ENCODE measurements at places on chromosomes 13 and 19. TPM values are rescaled to one million over a fixed set of nuclear protein-coding genes. Genes with fewer than 3 reads are reported as not detected.
A peak's percentile ranks its signal among the peaks of the same experiment; 100 is the strongest.

GRCh38 chr19:42295831-42296525 is 6.0 kb upstream of the PRR19 start:
- DNase-seq: peak; percentile 97

DNA sequence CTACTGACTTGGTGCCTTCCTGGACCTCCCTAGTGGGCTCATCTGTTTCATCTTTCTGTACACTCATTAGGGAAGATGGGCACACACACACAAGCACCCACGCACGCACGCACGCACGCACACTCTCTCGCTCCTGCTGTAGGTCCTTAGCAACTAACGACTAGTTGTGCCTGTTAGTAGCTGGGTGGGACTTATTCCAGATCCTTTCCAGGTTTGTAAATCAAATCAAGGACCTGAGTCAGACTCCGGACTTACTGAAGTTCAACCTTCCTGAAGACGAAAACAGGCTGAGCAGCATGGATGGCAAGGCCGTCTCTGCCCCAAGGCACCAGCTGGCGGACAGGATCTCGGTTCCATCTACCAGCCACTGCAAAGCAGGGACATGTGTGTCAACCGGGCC is 76.2 kb downstream of the SLC15A1 start:
- DNase-seq: no peak

DNA sequence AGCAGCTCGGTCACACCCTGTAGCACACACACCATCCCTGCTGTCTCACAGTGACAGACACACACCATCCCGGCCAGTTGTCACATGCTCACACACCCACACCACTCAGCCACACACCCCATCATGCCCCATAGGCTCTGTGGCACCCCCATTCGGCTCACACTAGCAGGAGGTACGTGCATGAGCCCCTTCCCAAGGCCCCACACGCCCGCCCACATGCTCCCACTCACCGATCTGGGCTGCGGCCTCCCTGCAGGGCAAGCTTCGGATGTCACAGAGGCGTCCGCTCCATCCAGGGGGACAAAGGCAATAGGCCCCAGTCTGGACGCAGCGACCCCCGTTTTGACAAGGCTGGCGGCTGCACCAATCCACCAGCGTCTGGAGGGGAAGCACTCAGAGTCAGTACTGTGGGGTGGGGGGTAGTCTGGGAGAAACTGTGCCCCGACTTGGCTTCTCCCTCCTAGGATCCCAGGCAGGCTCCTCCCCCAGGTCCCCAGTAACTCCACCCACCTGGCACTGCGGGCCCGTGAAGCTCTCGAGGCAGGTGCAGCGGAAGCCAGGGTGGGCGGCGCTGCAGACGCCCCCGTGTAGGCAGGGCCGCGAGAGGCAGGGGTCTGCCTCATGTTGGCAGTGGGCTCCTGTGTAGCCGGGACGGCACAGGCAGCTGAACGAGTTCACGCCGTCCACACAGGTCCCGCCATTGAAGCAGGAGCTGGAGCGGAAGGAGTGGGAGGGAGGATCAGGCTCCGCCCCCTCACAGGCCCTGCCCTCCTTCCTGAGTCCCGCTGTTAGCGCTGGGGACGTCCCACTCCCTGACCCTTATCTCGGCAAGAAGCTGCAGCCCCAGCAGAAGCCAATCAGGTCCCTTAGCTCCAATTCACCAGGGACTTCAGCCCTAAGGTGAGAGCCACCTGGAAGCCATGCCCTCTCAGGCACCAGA is 20.1 kb downstream of the NOTCH3 start:
- DNase-seq: peak; percentile 61

- DNase-seq: no peak
These were observed 661 bp upstream of the BABAM1 start for GRCh38 chr19:17266589-17266974.

DNA sequence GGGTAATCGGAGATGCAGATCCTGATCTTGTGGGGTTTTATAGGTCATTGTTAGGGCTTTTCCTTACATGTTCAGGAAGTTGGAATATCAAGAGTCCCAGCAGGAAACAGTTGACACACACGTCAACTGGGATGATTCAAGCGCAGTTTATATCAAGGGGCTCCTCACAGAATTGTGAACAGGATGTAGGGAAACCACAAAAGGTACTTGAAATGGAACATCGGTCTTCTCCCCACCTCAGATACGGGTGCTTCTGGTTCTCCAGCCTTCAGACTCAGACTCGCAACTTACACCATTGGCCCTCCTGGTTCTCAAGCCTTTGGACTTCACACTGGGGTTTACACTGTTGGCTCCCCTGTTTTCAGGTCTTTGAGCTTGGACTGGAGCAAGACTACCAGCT is 19.5 kb downstream of the ZNF557 start:
- DNase-seq: no peak

DNA sequence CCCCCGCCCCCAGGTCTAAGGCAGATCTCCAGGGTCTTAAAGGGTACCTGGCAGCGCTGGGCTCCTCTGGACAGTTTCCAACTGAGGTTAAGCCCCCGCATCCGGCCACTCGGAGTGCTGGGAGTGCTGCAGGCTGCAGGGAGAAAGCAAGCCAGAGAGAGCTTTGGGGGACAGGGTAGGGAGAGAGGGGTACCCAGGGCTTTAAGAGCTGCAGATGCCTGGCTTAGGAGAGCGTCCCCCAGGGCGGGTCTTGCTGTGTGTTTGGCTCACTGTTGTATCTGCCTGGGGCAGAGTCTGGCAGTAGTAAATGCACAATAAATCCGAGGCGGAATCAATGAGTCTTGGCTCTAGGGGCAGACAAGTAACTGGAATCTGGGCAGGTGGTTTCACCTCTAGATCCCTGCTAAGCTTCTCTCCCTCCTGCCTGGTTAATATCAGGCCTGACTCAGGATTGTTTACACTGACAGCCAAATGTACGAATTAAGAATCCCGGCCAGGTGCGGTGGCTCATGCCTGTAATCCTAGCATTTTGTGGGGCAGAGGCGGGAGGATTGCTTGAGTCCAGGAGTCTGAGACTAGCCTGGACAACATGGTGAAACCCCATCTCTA is 798 bp upstream of the COX6B2 start:
- DNase-seq: no peak

DNA sequence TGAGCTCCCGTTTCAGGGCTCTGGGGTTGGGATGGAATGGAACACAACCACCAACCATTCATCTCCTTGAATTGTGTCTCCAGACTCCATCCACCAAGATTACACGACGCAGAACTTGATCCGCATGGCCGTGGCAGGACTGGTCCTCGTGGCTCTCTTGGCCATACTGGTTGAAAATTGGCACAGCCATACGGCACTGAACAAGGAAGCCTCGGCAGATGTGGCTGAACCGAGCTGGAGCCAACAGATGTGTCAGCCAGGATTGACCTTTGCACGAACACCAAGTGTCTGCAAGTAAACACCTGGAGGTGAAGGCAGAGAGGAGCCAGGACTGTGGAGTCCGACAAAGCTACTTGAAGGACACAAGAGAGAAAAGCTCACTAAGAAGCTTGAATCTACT is 15.5 kb downstream of the FCAR start:
- DNase-seq: peak; percentile 17

GRCh38 chr13:104011505-104012241 is 945.5 kb upstream of the SLC10A2 start:
- no peak for DNase-seq

GRCh38 chr19:1531587-1531986 is 7.7 kb downstream of the PLK5 start:
- peak; percentile 81 for DNase-seq

DNA sequence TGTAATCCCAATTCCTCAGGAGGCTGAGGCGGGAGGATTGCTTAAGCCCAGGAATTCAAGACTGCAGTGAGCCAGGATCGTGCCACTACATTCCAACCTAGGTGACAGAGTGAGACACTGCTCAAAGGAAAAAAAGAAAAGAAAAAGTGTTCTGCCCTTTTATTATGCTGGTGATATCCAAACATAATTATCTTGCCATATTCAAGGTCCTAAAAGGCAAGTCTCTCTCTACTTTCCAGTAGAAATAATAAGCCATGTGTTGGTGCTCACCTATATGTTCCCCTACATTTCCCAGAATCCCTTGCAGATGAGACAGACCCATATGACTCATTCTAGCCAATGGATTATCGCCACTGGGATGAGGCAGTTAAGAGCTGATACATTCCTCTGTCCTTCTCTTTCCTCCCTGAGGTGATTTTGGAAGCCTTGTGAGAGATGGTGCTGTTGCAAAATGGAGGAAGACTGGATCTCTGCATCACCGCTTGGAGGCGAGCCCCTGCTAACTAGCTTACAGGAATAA is 58.3 kb upstream of the MRI1 start:
- peak; percentile 52 for DNase-seq

- DNase-seq: no peak
These were observed 10.0 kb downstream of the POLR1D start for GRCh38 chr13:27631665-27632064.

- no peak for DNase-seq
These were observed 123.1 kb downstream of the ITGBL1 start for GRCh38 chr13:101575581-101575980.

- peak; percentile 88 for DNase-seq
These were observed 2.0 kb downstream of the NACC1 start for GRCh38 chr19:13120031-13120430.

- no peak for DNase-seq
These were observed 20.6 kb downstream of the UBE2L5 start for GRCh38 chr13:30442926-30443325.

DNA sequence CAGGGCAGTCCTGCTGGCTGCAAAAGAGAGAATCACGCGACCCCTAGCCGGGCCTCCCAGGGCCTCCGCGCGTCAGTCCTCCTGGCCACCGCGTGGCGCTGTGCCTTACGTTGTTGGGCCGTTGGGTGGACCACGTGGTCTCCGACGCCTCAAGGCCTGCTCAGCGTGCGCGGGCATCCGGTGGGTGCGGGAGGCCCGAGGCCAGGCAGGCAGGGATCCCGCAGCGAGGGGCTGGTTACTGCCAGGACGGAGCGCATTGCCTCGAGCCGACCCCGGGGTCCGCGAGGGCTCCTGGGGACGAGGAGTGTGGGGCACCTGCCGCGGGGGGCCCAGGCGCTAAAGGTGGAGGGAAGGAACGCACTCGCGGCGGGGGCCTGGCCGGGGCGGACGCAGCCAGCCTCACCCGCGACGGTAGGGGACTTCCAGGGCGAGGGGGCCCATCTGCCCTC is at the start of gene TDRD12:
TSS of gene TDRD12 (plus strand) at position 157 of the 449 bp plus-strand sequence. CDS start 306 bp downstream, outside the sequence.
- peak; percentile 41 for DNase-seq

- peak; percentile 93 for DNase-seq
These were observed 141.7 kb upstream of the SERP2 start for GRCh38 chr13:44231786-44232516.

GRCh38 chr19:41935760-41936415 is 7.6 kb upstream of the ERFL start:
- DNase-seq: peak; percentile 94

DNA sequence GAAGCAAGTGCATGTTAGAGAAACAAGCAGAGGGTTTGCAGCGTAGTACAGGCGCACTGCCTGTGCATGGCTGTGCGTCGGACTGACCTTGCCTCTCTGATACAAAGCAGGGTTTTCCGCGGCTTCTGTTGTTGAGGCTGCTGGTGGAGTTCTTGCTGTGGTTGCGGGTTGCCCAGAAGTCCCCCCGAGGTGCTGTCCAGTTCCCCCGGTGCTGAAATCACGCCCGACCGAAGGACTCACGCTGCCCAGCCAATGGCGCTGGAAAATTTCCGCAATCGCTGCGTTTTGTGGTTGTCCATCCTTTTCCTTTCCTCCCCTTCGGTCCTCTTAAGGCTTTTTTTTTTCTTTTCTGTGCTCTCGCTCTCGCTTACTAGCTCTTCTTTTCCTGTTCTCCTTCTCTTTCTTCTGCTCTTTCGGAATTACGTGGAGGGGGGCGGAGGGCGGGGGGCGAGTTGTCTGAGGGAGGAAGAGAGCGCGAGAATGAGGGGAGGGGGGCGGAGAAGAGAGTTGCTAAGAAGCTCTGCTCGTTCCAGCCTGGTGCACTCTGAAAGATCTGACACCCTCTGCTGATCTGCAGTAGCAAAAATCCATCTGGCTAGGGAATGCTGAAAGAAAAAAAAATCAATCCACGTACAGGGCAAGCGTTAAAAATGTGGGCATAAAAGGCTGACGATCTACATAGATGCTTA is at the start of gene SLITRK1:
TSS of gene SLITRK1 (minus strand) at position 558 of the 689 bp plus-strand sequence. CDS start 967 bp downstream, outside the sequence.
- DNase-seq: peak; percentile 58

MYPOP gene
- 2.1 TPM for total RNA-seq

TMEM259 gene
- total RNA-seq: 84.0 TPM

CCDC70 gene
- total RNA-seq: not detected

LYL1 gene
- total RNA-seq: 0.36 TPM

C19orf67 gene
- total RNA-seq: not detected

ZNF222 gene
- 6.8 TPM for total RNA-seq

PTOV1 gene
- total RNA-seq: 39.4 TPM

All from osteoblast (primary cell).